A549 treated with GW870086 at 1 μM for 4 hours (cell line): ENCODE measurements at places on chromosomes 5 and 9. TPM values are rescaled to one million over a fixed set of nuclear protein-coding genes. Genes with fewer than 3 reads are reported as not detected.

TNFSF8 gene
- total RNA-seq = not detected in 5 replicates

GNG10 gene
- 51.5 to 71.5 TPM (median 66.2 TPM) in 5 replicates for total RNA-seq

TTC16 gene
- 0.08 TPM in 1 of 5 replicates, not detected in the others for total RNA-seq

UBE2D2 gene
- total RNA-seq = 105 to 180 TPM (median 173 TPM) in 5 replicates

TAF11L10 gene
- not detected in 5 replicates for total RNA-seq

LRRC19 gene
- not detected in 5 replicates for total RNA-seq

IFNE gene
- total RNA-seq = 1.1 to 1.7 TPM (median 1.4 TPM) in 5 replicates

TAF11L5 gene
- total RNA-seq = not detected in 5 replicates

DMRT3 gene
- total RNA-seq = not detected in 5 replicates

ATP6V0E1 gene
- 253 to 443 TPM (median 360 TPM) in 5 replicates for total RNA-seq

CDKN2B gene
- total RNA-seq = not detected in 5 replicates

SHC3 gene
- 0.19 to 0.59 TPM (median 0.27 TPM) in 5 replicates for total RNA-seq

SLCO6A1 gene
- total RNA-seq = not detected in 5 replicates

ABLIM3 gene
- 10.7 to 13.6 TPM (median 11.1 TPM) in 5 replicates for total RNA-seq

CD274 gene
- 0.97 to 2.1 TPM (median 1.4 TPM) in 5 replicates for total RNA-seq

PCDHA1 gene
- 0.09 to 0.18 TPM (median 0.15 TPM) in 5 replicates for total RNA-seq

ST8SIA4 gene
- 0.16 to 0.68 TPM (median 0.57 TPM) in 5 replicates for total RNA-seq

CA9 gene
- 5.0 to 9.7 TPM (median 6.3 TPM) in 5 replicates for total RNA-seq

TMC1 gene
- total RNA-seq = 0.06 to 0.29 TPM (median 0.13 TPM) in 3 of 5 replicates, not detected in the others

SLC25A2 gene
- total RNA-seq = not detected in 5 replicates

ARL14EPL gene
- total RNA-seq = 0.14 to 0.60 TPM (median 0.26 TPM) in 5 replicates

TXNDC8 gene
- total RNA-seq = not detected in 5 replicates

MYMK gene
- total RNA-seq = not detected in 5 replicates

AQP3 gene
- total RNA-seq = 11.9 to 18.2 TPM (median 15.1 TPM) in 5 replicates

PRR16 gene
- total RNA-seq = 0.12 TPM in 1 of 5 replicates, not detected in the others

CNTNAP3B gene
- total RNA-seq = 13.6 to 18.3 TPM (median 16.5 TPM) in 5 replicates

PCDHGA10 gene
- 0.02 TPM in 1 of 5 replicates, not detected in the others for total RNA-seq

CCDC183 gene
- total RNA-seq = 0.15 to 0.72 TPM (median 0.44 TPM) in 5 replicates

SARDH gene
- 0.05 to 0.14 TPM (median 0.06 TPM) in 3 of 5 replicates, not detected in the others for total RNA-seq

C7 gene
- total RNA-seq = not detected in 5 replicates

GABRP gene
- total RNA-seq = not detected in 5 replicates

LCN1 gene
- 0.18 TPM in 1 of 5 replicates, not detected in the others for total RNA-seq

FYB1 gene
- total RNA-seq = 9.4 to 15.8 TPM (median 13.9 TPM) in 5 replicates

PRUNE2 gene
- total RNA-seq = 0.06 to 0.23 TPM (median 0.13 TPM) in 4 of 5 replicates, not detected in the other

TLE1 gene
- total RNA-seq = 92.0 to 101 TPM (median 96.8 TPM) in 5 replicates

CDH6 gene
- total RNA-seq = 0.10 to 0.22 TPM (median 0.16 TPM) in 4 of 5 replicates, not detected in the other

CAMK2A gene
- total RNA-seq = 0.64 to 0.97 TPM (median 0.89 TPM) in 5 replicates

LCN10 gene
- not detected in 5 replicates for total RNA-seq

FBP2 gene
- total RNA-seq = not detected in 5 replicates

SV2C gene
- total RNA-seq = 0.03 TPM in 1 of 5 replicates, not detected in the others

SLIT3 gene
- total RNA-seq = 13.4 to 18.4 TPM (median 16.4 TPM) in 5 replicates

SPATA31D4 gene
- total RNA-seq = not detected in 5 replicates

SLC36A1 gene
- total RNA-seq = 8.4 to 10.2 TPM (median 9.0 TPM) in 5 replicates

FBXL7 gene
- 1.3 to 1.8 TPM (median 1.5 TPM) in 5 replicates for total RNA-seq

IFNA21 gene
- not detected in 5 replicates for total RNA-seq

PRSS3 gene
- 12.8 to 18.7 TPM (median 14.2 TPM) in 5 replicates for total RNA-seq
